ENCODE measurements at places on chromosomes 12 and 14. TPM values are rescaled to one million over a fixed set of nuclear protein-coding genes. Genes with fewer than 3 reads are reported as not detected.

Gene LRTM2
- polyA plus RNA-seq, result not detected

Gene SRRM4
- not detected for polyA plus RNA-seq

Gene BATF
- polyA plus RNA-seq, result 97.4 TPM

Gene NXPH4
- not detected for polyA plus RNA-seq

Gene RHEBL1
- polyA plus RNA-seq, result 22.5 TPM

Gene GPR65
- 84.5 TPM for polyA plus RNA-seq

Gene HEATR5A
- polyA plus RNA-seq, result 8.9 TPM

Gene ACOT6
- 0.19 TPM for polyA plus RNA-seq

Gene CLEC2B
- polyA plus RNA-seq, result 92.8 TPM

Data from immature natural killer cell (primary cell).